ENCODE measurements at places on chromosomes 1 and 21.

DNA sequence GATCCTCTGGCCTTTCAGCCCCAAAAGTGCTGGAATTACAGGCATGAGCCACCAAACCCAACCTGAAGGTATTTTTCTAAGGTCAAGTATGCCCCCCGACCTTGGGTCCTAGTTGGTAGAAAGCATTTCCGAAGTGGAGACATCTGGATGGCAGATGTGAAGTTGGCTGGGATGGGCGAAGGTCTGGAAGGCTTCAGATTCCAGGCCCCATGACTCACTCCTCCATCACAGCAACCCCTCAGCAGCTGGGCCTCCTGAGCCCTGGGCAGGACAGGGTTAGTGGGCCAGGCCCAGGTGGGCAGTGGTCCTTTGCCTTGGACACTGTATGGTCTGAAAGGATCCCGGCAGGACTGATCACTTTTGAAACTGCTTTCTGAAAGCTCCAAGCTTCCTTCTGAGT is 23.3 kb downstream of the NAV1 start:
- DNase-seq = no peak

- DNase-seq = no peak
Measured at GRCh38 chr1:92583821-92584760, 97.4 kb upstream of the GFI1 start.

DNA sequence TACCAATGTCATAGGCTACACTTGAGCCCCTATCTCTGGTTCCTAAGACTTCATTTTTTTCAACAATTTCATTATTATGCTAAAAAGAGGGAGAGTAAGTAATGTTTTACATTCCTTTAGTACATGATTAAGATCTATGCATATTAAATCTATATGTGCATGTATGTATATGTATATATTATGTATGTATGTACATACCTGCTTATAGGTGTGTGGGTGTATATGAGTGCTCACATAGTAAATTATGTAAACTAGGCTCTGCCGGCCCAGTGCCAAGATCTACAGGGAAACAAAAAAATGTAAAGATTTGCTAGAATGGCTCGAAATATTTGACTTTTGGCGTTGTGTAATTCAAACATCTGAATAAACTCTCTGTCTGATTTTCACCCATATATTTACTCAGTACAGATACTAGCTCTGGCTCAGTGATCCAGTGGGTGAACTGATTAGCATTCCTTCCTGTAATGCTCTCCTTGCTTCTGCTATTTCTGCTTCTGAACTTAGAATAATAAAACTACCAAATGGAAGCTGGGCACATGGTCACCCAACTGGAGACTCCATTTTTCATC is 113.1 kb upstream of the FGGY start:
- no peak for DNase-seq

DNA sequence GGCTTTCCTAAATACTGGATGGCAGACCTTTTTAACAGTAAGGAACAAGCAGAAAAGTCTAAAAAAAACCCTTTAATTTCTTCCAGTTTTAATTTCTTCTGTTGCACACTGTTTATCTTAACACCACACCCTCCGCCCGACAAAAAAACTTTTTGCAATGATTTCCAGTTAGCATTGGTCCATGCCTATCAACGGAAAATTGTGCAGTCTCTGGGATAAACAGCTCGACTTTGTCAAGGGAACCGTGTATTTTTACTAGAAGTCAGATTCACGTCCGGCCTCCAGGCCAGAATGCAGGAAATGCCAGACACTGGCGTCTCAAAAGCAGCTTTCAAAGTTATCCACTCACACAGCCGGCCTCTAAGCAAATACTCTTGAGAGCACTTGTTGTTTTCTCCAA is 378 bp upstream of the NUP210L start:
- no peak for DNase-seq

DNA sequence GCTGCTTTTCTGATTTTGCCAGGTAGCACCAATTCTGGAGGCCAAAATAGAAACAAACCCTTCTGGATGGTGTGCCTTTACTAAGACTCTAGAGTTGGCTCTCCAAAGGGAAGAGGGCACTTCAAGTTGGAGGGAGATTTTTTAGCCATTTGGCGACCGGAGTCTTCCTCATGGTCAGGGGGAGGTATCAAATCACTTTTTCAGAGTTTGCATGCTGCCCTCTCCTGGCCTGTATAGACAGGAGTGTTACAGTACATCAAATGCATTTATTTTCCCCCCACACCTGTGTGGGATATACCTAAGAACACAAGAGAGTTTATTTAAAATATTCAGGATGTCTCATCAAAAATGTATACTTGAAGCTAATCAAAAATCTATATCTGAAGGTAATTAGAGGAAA is 3.2 kb downstream of the GREM2 start:
- no peak for DNase-seq

GRCh38 chr1:244817415-244817894 is 18.0 kb upstream of the COX20 start:
- DNase-seq = no peak

DNA sequence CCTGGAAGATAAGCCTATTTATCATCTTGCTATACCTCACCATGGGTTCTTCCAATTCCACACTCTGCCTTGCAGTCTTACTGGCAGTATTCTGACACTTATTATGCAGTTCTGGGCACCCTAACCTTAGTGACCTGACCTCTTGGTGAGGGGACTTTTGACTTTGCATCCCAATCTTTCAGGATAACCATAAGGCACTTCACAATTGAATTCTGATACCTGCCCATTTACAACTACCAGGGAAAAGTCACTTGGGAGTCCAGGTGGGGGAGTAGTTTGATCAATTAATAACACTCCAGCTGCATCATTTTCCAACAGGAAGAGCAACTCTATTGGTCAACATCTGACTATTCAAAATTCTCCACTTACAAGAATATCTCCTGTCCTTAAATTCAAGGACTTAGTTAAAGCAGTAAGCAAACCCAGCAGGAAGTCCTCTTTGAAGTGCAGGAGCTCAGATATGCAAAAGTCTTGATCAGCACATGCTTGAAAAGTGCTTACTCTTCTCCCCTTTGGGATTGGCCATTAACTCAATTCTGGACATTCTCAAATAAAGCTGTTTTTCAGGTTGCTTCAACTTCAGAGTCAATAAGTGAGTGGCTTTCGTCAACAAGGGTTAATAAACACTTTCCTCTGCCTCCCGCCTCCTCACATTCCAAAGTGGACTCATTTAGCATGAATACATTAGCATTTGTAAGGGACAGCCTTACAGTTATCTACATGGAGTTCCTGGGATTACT is 177.4 kb upstream of the NRIP1 start:
- DNase-seq = no peak

DNA sequence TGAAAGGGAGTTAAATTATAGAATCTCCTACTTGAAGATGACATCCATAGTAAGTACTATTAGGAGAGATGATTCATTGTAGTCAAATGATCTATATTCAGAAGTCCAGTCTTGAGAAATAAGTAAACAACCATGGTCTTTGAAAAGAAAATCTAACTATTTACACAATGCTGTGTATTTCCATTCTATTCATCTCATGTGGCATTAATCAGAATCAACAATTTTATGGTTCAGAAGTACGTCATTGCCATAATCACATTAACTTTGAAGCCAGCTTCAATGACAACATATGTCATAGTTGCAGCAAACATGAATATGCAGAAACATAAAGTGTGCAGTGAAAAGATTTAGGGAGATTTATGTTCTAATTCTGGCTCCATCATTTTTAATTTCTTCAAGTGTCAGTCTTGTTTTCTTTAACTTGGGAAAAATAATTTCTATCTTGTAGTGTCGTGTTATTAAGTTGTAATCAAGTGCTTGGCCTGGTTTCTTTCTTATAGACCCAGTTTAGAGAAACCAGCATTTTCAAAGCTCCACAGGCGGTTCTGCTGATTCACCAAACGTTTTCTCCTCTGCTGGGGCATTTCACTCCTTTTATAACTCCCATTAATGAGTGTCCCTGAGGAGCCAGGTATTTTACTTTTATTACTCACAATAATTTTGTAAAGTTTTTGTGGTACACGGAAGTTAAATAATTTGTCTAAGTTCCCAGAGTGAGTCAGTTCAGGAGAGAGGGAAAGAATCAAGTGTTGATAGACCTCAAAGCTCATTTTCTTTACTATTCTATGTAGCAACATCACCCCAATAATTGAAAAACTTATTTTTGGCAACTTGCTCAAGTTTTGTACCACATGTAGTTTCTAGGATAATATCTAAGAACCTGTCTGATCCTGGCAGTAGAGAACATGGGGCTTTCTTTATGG is 35.9 kb upstream of the PTGS2 start:
- DNase-seq = no peak

DNA sequence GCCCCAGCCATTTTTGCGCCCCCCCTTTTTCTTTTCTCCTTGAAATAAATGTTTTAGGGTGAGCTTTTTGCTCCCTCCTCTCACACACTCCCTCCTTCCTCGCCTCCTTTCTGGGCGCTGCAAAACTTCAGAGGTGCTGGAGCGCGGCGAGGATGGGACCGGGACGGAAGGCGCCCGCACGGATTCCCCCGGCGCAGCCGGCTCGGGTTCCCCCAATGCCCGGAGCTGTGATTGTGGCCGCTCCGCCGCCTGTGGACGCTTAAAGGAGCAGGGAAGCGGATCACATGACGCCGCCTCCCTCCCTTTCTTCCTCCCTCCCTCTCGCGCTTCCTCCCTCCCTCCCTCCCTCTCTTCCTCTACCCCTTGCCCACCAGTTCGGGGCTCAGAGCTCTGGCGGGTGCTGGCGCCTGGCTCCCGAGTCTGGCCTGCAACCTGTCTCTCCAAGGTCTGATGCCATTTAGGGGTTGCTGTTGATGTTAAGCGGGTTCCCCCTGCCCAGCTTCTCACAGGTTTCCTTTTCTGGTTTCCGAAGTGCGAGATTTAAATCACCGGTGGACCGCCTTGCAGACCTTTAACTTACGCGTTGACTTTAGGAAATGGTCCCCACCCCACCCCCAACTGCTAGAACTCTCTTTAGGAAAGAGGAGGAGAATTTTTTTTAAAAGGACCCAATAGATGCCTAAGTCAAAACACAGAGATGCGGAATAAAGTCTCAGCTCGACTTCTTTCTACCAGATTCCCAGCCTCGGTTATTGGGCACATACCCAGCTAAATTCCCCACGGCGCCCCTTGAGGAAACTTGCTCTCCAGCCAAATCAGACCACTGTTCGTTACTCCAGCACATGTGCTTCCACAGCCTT is at the start of gene WLS:
Gene WLS (minus strand): TSS at position 235 of the 860 bp plus-strand sequence. CDS start 224 bp downstream, at position 11.
- no peak for DNase-seq

DNA sequence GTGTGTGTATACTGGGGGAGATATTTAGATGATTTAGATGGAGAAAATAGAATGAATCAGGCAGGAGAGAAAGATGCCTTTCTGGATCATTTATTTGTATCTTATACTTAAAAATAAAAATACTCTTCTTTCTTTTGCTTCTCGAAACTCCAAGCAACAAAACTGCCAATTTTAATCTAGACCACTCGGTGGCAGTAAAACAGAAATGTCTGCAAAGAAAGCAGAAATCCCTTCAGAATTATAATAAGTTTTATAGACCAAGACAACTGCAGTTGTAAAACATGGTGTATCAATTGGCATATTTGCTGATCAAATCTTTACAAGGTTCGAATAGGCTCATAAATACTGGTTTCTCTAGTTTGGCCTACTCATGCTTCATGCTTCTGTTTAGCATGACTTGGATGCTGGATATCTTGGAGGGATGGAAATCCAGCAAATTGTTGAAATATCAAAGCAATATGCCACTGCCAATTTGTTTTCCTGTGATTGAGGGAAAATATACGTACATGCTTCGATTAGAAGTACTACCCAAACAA is 15.1 kb upstream of the C1orf87 start:
- DNase-seq = no peak

- DNase-seq = no peak
Measured at GRCh38 chr1:236395230-236395946, 1.3 kb downstream of the EDARADD start.

GRCh38 chr1:65259816-65260215 is 49.5 kb upstream of the DNAJC6 start:
- DNase-seq = no peak

- DNase-seq = no peak
Measured at GRCh38 chr1:156706657-156707416, 1.5 kb upstream of the CRABP2 start.

DNA sequence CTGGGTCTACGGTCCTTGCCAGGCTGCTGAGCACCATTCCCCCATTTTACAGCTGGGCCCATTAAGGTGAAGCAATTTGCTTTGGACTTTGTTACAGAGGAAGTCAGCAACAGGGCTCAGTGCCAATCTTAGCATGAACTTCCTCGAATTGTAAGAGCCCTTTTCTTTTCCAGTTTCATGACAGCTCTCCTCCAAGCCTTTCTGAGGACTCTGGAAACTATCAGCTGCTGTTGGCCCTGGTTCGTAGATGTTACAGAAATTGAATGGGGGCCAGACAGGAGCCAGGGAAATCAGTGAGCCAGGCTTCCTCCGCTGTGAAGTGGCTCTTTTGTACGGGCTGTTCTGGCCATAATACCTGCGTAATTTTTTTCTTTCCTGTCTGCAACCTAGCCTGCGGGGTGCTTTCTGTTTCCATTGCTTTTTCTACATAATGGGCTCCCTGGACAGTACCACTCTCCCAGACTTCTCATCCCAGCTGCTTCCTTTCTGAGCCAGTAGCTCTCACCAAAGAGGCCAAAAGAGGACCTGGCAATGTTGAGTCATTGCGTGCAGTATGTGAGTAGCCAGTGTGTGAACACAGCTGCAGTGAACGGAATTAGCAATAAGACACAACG is 386.3 kb downstream of the DISC1 start:
- DNase-seq = no peak

- no peak for DNase-seq
Measured at GRCh38 chr1:72281144-72281543, 1.2 kb downstream of the NEGR1 start.

Data from C1 segment of cervical spinal cord (tissue), 14 donors.